NCI-H187 treated with DMSO at 0.1 percent for 48 hours (cell line): ENCODE measurements at places on chromosomes 3 and 15.

DNA sequence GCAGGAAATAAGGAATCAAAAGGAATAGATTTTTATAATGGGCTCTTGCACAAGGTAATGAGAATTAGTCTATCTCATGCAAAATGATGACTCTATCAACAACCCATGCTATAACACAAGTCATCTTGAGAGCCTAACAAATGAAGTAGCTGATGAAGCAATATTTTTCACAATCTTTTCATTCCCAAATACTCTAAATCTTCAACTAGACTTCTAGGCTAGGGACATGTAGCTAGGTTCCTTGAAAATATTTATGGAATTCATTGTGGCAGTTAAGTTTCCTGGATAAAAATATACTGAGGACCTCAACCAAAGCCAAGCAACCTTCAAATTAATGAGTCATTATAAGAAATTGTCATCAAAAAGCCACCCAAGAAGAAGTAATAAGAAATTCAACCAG is 55.4 kb downstream of the DCBLD2 start:
- no peak for DNase-seq

GRCh38 chr3:77045686-77046085 is 5.8 kb downstream of the ROBO2 start:
- no peak for DNase-seq

- no peak for DNase-seq
These were observed 6.9 kb upstream of the MEIS2 start for GRCh38 chr15:37107071-37107743.

DNA sequence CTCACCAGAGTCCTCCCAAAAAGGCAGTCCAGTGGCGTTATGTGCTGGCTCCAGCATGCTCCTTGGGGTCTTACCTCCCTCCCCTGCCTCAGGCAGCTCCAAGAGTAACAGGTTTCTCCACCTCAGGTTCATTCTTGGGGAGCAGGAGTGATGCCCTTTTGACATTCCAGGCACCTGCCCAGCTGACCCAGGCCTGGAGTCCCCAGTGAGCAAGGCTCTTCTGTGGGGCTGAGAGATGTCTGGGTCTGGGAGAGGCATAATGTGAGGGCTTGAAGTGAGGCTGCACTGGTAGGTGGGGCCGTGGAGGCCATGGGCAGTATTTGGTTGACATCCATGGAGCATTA is 15.3 kb downstream of the PXYLP1 start:
- DNase-seq, result no peak

DNA sequence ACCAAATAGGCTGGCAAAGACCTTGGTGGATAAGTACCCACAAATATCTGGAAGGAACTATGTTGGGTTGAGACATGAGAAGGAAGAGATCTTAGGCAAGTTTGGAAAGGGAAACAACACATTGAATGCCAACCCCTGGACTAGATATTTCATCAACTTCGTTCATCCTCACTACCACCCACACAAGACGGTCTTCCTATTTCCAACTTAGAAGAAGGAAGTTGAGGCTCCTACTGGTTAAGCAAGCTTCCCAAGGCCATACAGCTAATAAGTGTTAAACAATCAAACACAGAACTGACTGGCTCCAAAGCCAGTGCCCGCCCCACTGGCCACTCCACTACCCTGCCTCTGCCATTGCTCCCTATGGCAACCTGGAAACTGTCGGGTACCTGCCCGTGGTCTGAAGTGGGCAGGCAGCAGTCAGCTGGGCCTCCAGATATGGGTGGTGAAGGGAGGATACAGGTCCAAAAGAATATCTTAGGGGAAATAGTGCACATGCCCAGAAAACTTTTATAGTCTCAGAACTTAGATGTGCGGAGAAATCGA is 94.9 kb downstream of the LIPC start:
- no peak for DNase-seq

DNA sequence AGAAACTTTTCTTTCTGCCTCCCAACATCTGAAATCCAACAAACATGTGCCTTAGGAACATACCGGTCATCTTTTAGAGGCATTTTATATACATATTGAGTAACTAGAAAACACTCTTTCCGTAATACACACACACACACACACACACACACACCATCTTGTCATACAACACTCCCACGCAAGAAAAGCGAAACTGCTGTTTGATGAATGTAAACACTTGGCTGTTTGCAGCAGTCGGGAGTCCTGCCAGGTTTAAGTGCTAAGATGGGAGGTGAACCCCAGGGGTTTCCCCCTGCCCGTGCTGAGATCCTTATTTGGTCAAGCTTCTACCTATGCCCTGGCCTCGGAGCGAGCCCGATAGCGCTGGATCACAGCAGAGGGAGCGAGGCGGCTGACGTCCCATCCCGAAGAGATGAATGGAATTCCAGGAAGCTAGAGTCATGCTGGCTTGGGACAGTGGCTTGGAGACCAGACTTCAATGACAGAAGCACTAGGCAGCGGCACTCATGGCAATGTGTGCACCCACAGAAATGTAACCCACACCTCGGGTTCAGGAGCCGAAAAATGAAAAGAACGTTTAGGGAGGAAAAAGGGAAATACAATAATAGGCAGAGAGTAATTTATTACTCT is 1.3 kb upstream of the THBS1 start:
- DNase-seq, result no peak

DNA sequence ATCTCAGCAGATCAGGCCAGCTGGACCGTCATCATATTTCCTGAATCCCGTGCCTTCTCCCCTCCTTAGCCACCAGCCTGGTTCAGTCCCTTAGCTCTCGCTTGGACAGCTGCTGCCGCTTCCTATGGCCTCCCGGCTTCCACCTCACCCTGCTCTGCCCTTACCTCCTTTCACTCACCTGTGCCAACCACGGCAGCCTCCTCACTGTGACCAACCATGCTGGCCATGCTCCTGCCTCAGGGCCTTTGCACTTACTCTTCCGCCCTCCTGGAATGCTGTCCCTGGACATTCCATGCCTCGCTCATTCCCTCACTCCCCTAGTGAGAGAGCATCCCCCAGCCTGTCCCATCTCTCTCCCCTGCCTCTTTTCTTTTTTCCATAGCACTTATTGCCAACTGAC is 19.2 kb downstream of the GRIP2 start:
- DNase-seq, result no peak

- DNase-seq, result no peak
These were observed 212.2 kb upstream of the SUCLG2 start for GRCh38 chr3:67866571-67866970.

DNA sequence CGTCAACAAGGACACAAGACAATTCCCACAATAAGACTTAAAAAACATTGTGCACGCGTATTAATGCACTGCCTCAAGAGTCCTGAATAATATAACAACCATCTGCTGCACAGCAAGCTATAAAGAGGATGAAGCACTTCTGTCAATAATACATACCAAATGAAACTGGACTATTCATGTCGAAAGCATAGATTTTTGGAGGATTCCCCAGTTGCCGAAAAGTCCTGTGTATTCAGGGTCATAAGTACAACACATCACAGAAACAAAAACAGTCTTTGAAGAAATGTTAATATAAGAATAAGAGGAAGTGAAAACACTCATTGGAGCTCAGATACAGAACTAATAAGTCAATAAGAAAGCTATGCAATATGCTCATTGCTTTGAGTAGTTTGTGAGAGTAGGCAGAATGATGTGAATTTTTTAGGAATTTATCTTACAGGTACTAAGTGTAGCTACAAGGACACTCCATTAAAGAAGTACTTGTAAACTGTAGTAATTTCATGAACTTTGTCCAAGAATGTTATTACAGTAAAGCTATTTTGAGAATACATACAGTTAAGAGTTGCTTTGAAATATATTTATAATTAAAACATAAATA is 31.6 kb downstream of the CBLB start:
- no peak for DNase-seq

- DNase-seq, result no peak
These were observed 51.1 kb downstream of the TFG start for GRCh38 chr3:100760377-100760776.

GRCh38 chr3:69320871-69321271 is 65.0 kb downstream of the FRMD4B start:
- DNase-seq, result no peak

GRCh38 chr3:179100652-179101051 is 29.0 kb upstream of the ZMAT3 start:
- no peak for DNase-seq

- DNase-seq, result no peak
These were observed 50.7 kb downstream of the SCN5A start for GRCh38 chr3:38598791-38599190.

- DNase-seq, result no peak
These were observed 143.6 kb downstream of the NAALADL2 start for GRCh38 chr3:175002732-175003143.

DNA sequence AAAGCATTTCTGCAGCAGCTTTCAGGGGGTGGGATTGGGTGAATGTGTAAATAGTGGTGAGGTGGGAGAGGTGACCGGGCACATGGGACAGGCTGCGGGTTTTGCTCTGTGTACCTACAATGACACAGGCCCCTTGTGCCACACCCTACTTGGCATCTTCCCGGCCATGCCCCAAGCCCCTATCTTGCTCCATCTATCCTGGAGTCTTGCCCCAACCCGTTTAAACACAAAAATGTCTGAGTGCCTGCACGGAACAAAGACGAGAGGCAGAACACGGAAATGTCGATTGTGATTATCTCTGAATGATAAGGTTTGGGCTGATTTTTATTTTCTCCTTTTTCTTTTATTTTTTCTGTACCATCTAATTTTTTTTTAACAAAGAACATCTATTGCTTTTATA is 46.0 kb upstream of the SLC6A1 start:
- DNase-seq, result no peak

- no peak for DNase-seq
These were observed 22.1 kb downstream of the SIAH2 start for GRCh38 chr3:150740733-150741496.

DNA sequence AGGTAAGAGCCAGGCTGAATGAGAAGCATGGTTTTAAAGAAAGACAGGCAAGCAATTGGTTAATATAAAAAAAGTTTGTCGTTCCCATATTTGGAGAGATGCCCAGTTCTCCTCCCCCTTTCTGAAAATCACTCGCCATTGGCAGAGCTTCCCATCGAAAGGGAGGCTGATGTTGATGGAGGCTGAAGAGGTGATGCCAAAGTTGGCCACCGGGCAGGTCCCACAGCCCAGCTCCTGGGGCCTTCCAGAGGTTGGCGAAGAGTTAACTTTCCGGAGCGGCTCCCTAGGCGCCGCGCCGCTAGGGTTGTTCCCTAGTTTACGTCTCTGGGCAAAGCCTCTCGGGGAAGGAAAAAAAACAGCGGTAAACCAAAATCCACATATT is 793 bp downstream of the PCOLCE2 start:
- DNase-seq, result no peak

- no peak for DNase-seq
These were observed 31.8 kb upstream of the HES1 start for GRCh38 chr3:194103983-194104751.

DNA sequence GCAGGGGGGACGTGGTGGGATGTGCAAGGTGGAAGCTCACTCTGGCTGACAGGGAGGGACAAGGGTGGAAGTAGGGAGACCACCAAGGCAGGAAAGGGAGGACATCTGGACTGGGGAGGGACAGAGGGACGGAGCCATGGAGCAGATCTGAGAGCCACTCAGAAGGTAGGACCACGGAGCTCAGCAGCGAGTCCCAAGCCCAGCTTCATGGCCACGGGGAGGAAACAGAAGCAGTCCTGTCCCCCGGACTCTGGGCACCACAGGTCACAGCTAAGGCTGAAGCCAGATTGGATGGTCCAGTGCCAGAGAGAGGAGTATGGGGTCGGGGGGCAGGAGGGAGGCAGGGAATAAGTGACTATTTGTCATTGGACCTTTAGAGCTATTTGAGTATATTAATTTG is 220.1 kb downstream of the TBC1D2B start:
- no peak for DNase-seq

- DNase-seq, result no peak
These were observed at the start of gene EOMES for GRCh38 chr3:27721717-27722564. Gene EOMES (minus strand): TSS chr3:27722323. CDS start chr3:27722294, 29 bp downstream.

DNA sequence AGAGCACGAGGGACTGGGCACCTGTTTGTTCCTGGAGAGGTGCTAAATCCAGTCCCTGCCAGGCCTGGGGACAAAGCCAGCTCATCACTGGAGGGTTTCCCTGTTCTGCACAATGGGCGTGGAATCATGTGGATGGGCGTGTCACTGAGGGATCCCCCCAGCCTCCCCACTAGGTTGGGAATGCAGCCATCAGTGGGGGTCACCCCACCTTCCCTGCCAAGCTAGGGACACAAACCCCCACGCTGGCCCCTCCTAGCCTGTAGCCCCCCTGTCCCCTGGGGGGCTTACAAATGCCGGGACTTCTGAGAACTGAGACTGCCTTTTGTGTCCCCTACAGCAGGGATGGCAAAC is 61.9 kb downstream of the NSMCE3 start:
- DNase-seq, result no peak

DNA sequence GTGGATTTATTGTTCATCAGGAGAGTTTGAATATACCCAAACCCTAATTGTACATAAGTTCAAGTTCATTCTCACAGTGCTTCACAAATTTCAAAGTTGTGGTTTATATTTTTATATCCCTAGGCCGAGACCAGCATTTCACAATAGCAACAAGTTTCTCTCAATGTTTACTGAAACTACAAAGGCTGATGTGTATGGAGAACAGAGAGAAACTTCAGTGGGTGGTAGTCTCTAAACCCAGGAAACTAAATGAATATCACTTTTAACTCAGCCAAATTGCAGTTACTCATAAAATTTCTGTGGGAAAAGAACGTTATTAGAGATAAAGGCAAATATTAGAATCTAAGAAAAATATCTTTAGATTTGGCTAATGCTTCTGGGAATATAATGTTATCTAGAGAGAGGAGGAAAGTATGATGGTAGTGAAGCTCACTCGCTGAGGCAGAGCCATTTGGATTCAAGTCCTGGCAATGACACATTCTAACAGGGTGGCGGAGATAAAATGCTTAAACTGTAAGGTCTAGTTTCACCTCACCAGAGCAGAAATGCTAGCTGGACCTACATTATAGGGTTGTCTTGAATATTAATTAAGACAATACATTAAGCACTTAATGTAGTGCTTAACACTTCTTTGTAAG is 514.8 kb downstream of the EPHA3 start:
- DNase-seq, result no peak

DNA sequence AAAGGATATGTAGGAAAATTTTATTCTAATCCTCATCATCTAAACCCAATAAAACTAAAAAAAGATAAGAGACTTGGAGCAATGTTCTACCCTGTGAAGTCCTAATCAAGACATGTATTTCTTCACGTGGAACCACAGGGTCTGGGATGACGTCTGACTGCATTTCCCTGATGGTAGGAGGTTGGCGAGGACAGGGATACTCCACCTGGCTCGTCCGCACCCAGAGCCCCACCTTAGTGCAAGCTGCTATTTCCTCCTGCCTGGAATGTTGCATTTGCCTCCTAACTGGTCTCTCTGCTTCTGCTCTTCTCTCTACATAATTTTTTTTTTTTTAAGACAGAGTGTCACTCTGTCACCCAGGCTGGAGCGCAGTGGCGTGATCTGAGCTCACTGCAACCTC is 57.7 kb upstream of the RASGRP1 start:
- DNase-seq, result no peak

DNA sequence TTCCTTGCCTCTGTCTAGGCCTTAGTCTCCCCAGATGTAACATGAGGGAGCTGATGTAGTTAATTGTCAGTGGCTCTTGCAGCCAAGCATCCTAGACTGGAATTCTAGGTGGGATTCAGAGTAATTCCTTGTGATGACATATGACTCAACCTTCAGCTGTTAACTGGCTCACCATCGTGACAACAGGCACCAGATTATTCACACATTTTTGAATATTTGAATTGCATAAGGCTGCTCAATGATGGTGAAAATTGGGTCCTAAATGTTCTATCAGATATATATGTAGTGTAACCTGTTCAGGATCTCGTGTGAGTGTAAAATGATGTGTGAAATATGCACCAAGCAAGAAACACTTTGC is 405.1 kb downstream of the LPP start:
- DNase-seq, result no peak

- no peak for DNase-seq
These were observed 30.4 kb downstream of the ZNF662 start for GRCh38 chr3:42936157-42936981.

- DNase-seq, result no peak
These were observed 26.2 kb downstream of the TRAK1 start for GRCh38 chr3:42117175-42118008.
